D341Med (cell line): ENCODE measurements at places on chromosomes 5 and 9.

- DNase-seq, result no peak
Measured at GRCh38 chr5:148950892-148951291, 112.0 kb downstream of the SH3TC2 start.

- no peak for DNase-seq
Measured at GRCh38 chr9:95732802-95733688, 142.4 kb upstream of the ERCC6L2 start.

DNA sequence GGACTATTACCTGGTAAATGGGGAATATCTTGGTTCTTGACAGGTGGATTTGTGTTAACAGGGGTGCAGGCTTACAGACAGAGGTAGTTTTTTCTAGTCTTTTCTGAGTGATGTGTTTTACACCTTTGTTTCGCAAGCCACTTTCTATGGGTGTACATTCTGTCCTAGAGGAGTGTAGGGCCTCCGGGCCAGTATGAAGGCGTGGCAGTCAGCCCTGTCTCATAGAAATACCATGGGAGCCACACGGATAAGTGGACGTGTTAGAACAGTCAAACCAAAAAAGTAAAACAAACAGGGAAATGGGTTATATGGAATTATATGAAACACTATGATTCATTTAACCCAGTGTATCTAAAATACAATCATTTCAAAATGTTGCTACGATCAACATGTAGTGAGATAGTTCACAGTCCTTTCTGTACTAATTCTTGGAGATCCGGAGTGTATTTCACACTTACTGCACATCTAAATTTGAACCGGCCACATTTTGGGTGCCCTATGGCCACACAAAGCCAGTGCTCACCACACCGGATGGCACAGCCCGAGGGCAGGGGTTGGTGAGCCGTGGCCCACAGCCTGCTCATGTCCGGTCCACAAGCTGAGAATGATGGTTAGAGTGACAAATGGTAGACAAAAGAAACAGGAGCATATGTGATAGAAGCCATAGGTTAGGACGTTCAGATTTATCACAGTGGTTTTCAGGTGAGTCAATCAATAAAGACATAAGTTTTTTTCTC is 80.1 kb upstream of the IRX4 start:
- no peak for DNase-seq

DNA sequence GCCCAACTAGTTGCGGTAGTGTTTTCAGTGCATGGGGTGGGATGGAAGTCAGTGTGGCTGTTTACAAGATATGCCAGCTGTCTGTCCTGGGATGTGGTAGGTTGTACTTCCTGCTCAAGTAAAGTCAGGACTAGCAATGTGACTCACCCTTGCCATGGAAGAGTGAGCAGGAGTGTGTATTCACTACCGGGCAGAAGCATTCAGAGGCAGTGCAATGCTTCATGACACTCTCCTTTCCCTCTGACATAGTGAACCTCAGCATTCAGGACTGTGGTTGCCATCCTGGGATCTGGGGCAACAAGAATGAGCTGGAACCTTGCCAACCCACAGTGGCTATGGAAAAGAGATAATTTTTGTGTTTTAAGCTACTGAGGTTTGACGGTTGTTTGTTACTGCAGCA is 68.9 kb downstream of the BOD1 start:
- no peak for DNase-seq

GRCh38 chr5:107607196-107607595 is 63.5 kb downstream of the EFNA5 start:
- no peak for DNase-seq

DNA sequence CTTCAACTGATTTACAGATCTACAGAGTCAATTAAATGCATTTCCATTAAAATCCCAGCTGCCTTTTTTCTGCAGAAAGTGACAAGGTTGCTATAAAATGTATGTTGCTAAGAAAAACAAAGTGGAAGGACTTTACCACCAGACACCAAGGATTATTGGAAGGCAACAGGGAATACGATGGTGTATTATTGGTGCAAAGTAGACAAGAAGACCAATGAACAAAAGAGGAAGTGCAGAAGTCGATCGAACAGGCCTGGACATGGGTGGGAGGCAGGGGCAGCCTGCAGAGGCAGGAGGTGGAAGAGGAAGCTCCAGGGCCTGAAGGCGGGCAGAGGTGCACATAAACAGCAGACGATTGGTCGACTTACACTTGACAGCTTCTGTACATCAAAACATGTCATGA is 10.6 kb upstream of the SLC6A19 start:
- DNase-seq, result no peak

GRCh38 chr5:22596404-22596970 is 256.7 kb downstream of the CDH12 start:
- DNase-seq, result no peak

DNA sequence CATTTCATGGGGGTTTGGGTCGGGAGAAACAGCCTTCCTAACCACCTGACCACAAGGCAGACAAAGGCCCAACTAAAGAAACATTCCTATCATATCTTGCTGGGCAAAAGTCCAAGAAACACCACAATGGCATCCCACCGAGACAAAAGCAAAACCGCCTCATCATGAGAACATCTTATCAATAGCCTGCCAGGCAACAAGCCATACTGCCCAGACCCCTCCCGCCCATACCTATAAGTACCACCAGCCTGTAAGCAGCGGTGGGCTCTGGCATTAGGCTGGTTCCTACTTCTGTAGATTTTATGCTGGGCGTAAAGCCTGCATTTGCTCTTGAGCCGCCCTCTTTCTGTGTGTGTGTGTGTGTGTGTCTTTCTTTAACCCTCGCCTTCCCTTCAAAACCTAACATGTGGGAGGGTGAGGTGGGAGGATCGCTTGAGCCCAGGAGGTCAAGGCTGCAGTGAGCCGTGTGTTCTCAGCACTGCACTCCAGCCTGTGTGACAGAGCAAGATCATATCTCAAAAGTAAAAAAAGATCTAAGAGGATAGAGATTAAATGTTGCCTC is 56.9 kb downstream of the PDE6A start:
- no peak for DNase-seq

GRCh38 chr5:116626945-116627679 is 52.5 kb upstream of the SEMA6A start:
- DNase-seq, result no peak

DNA sequence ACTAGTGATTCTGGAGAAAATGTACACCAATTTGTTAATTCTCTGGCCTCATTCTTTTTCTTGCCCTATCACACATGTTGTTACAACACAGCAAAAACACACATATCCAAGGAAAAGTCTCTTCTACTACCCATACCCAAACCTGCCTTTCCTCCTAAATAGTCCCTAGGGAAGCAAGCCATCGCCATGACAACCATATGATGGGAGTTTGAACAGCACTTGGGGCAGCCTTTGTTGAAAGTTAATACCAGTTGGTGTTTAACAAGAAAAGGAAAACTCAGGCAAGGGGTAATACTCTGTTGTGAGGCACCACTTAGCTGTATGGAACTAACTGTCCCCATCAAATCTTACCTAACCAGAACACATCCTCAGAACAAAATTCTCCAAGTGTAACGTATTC is 1.7 kb downstream of the TRPM3 start:
- no peak for DNase-seq

- DNase-seq, result no peak
Measured at GRCh38 chr5:42951293-42951840, 88.8 kb downstream of the ANXA2R start.
